ENCODE measurements at places on chromosomes 1 and 21. TPM values are rescaled to one million over a fixed set of nuclear protein-coding genes. Genes with fewer than 3 reads are reported as not detected.

Gene NOTCH2NLA
- 33.9 TPM for total RNA-seq

DNA sequence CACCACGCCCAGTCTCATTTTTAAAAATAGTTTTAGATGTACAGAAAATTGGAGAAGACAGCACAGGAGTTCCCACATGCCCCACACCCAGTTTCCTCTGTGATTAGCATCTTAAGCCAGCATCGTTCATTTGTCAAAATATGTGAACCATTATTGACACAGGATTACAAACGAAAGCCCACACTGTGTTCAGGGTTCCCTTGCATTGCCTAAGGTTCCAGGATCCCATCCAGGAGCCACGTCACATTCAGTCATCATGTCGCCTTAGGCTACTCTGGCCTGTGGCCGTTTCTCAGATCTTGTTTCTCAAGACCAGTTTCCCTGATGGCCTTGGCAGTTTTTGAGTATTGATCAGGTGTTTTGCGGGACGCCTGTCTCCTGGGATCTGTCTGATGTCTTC lies 34.7 kb upstream of the TNFRSF1B start:
- DNase-seq, result no peak

GRCh38 chr1:216261631-216262030 lies 161.6 kb downstream of the USH2A start:
- DNase-seq, result no peak

Gene ZSWIM5
- total RNA-seq, result 2.9 TPM

GRCh38 chr1:233490488-233490887 lies 123.4 kb upstream of the KCNK1 start:
- no peak for DNase-seq

Gene GUCA2B
- total RNA-seq, result not detected

- no peak for DNase-seq
Measured at GRCh38 chr21:43767984-43768867, 7.9 kb downstream of the CSTB start.

- no peak for DNase-seq
Measured at GRCh38 chr1:165179306-165179705, 177.2 kb downstream of the LMX1A start.

GRCh38 chr1:186976700-186977099 lies 148.0 kb downstream of the PLA2G4A start:
- no peak for DNase-seq

Gene RAP1GAP
- 0.46 TPM for total RNA-seq

DNA sequence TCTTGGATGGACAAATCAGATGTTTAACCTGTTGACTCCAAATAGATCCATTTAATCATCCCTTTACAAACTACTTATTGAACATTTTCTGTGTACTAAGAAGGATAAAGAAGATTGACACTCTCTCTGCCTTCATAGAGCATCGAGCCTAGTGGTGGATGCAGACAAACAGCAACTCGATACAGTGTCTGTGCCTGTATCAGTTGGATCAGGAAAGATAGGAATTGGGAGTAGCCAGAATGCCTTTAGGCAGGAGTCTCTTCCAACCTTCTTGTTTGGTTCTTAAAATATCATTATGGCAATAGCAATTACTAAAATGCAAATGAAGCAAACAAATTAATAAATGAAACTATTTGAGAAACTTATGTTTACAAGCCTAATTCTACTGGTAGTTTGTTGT lies 89.0 kb upstream of the RAVER2 start:
- no peak for DNase-seq

DNA sequence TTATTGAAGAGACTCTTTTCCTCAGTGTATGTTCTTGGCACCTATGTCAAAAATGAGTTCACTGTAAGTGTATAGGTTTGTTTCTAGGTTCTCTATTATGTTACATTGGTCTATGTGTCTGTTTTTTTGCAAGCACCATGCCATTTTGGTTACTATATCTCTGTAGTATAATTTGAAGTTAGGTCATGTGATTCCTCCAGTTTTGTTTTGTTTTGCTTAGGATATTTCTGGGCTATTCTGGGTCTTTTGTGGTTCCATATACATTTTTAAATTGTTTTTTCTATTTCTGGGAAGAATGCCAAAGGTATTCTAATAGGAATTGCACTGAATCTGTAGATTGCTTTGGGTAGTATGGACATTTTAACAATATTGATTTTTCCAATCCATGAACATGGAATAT lies 13.2 kb downstream of the TMED5 start:
- DNase-seq, result no peak
